ENCODE measurements at places on chromosomes 12 and 14.

- no peak for DNase-seq
Observed at GRCh38 chr12:100043631-100044030, 58.9 kb upstream of the ANKS1B start.

DNA sequence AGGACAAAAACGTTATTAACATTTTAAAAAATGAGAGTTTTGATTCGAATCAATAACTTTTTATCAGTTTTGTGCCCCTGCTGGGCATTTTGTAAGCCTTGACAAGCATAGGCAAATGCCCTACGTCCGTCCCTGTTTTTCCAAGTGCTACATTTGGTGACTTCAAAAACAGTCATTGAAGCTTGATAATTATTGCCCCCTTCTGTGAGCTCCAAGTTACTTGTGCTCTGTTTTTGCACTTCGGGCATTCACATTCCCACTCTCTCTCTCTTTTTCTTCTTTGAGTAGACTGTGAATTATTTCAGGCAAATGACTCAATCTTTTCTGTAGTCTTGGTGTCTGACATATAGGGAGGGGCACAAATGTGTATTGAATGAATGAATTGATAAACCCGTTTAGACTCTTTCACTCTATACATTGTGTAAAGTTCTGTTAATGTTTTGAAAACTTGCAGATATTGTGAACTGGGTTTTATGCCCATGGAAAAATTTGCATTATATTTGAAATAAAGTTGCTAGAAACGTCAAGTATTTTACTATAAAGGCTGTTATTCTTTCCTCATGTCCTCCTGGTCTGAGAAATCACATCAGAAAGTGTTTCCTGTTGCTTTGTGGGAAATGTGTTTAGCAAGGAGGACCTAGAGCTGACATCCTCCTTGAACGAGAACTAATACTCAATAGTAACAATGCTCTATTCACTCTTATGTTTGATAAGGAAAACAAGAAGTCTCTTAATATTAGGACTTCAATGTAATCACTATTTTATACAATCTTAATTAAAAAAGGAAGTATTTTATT is 1.4 kb downstream of the APAF1 start:
- no peak for DNase-seq

- peak; percentile 43 for DNase-seq
Observed at GRCh38 chr14:58082491-58083098, 69.4 kb downstream of the ARMH4 start.

DNA sequence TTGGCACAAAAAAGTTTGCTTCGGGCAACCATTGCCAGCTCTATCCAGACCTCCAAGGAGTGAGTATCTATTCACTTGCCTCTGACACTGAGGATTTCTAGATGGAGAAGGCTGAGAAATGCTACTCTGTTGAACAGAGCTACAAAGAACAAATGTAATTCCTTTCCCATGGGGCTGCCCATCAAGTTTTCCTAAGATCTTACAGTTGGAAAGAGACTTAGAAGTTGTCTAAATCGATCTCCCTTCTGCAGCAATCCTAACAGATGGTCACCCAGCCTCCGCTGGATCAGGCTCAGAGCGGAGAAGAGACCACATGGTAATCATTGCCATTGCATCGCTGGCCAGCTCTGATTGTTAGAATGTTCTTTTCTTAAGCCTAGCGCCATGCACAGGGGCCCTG is 110.1 kb upstream of the BCL2L14 start:
- no peak for DNase-seq

DNA sequence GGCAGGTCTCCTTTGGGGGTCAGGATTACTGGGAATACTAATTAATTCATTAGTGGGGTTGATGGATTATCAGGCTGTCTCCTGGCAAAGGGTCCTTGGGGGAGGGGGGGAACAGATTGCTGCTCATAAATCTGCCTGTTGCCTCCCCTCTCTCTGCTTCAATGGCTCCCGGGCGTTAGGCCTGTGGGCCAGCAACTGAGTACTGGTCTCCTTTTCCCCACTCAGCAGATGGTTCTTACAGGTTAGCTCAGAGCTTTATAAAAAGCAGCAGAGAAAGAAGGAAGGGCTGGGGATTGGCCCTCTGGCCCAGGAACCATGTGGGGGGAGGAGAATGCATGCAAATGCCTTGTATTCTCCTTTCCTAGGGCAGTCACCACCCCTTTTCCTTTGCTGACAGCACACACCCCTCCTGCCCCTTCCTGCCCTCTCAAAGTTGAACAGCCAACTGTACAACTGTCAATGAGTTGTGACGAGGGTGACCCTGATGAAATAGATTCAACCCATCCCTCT is 2.3 kb upstream of the NEUROD4 start:
- DNase-seq = no peak

- DNase-seq = no peak
Observed at GRCh38 chr14:67140556-67140955, 48.7 kb upstream of the GARIN2 start.

- no peak for DNase-seq
Observed at GRCh38 chr14:91577632-91578233, 67.6 kb upstream of the PPP4R3A start.

DNA sequence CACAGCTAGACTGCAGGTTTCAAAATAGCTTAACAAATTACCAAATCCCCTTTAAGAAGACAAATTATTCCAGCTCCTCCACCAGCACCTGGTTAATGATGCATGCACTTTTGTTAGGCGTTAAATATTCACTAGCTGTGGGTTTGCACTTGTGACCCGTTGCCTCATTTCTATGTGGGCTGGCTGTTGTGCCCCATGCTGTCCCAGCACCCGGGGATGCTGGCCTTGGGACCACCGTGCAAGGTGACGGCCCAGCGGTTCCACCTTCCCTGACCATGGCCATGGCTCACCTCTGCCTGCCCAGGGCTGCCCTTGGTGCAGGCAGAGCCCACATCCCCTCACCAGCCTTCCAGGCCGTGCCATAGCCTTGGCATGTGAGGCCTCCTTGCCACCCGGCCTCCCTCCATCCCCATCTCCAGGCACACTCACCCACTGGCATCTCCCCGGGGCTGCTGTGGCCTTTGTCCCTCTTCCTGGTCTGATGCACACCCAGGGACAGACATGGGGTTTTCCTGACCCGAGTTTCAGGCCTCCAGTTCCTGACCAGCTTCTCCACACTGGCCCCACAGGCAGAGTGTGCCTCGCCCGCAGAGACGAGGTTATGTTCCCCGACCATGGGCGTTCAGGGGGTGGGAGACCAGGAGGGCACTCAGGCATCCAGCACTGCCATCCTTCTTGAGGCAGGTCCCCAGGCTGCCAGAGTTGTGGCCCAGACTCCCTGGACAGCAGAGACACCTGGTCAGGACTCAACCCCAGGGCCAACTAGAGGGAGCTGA is 20.3 kb upstream of the C14orf180 start:
- no peak for DNase-seq

- no peak for DNase-seq
Observed at GRCh38 chr12:82593143-82593542, 93.6 kb upstream of the TMTC2 start.

DNA sequence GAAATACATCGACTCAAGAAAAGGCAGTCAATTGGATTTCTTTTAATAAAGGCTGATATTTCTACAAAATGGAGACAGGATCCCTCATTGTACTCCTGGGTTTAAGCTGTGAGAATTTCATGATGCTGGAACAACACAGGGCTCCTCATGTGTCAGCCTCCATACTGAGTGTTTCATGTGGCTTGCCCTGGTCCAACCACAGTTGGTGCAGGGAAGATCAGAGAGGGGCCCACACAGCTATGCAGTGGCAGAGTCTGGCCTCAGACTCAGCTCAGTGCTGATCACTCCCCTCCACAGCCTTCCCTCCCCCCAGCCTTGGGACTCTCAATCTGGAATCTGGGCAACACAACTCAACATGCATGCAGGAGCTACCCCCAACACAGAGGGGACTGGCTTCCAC is 122.5 kb upstream of the OVCH1 start:
- no peak for DNase-seq

DNA sequence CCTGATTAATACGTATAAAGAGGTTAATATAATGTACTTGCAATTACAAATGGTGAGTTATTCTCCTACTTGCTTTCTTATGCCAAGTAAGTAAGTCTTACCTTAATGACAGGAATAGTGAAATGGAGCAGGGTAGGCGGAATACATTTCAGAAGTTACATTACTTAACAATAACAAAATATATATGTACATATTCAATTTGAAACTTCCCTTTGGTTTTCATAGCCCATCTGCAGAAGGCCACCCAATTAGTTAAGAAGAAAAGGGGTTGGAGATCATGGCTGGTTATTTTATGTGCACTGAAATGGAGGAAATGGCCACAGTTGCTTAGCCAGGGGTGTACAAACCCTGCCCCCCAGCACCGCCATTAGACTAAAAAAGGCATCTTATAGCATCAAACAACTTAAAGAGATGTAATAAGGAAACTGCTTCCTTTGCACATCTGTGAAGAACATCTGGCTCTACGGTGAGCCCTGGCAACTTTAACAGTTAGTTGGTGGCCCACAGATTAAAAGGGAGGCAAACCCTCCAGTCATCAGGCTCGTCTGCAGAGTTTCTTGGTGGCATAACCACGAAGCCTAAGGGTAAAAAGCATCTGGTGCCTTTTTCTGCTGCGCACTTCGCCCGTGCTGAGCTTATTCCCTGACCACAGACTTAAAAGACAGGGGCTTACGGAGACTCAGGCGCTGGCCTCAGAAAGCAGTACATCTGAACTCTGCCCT is 38.8 kb upstream of the DACT1 start:
- DNase-seq = no peak

DNA sequence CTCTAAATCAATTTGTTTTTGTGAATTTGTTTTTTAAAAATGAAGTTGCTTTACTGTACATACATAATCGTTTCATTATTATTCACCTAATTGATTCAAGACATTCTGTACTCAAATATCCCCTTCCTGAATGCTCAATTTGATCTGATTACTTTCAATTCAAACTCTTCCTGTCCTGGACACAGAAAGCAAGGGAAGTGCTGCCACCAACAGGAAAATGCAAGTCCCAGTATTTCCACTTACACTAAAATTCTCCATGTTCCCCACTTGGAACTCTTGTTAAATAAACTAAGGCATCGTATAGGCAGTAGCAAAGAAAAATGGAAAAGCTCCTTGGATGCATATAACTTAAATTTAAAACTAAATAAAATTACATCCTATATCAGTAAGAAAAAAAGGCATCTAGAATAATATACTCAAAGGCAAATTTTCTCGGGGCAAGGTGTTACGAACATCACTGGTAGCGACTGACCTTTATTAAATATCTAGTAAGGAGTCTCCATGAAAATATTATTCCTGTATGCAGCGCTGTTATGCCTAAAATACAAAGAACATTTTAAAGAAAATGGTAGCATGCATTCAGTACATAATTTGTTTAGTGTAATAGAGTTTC is 72.0 kb upstream of the DBX2 start:
- DNase-seq = peak; percentile 57

DNA sequence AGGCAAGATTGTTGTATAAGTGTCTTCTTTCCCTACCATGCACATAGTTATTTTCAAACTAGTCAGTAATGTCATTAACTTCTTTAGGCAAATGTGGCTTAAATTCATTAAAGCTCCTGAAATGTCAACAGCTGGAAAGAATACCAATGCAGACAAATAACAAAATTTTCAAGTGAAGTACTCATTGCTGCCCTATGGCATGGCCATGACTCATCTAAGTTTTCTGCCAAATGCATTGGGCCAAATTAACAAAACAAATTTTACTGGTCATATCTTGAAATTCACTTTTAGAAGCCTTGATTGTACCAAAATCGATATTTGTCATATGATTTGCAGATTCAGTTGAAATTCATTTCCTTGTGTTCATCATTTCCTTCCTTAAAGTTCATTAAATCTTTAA is 915.9 kb downstream of the SLC6A15 start:
- DNase-seq = no peak

GRCh38 chr14:44962334-44963043 is 499 bp downstream of the TOGARAM1 start:
- peak; percentile 83 for DNase-seq

DNA sequence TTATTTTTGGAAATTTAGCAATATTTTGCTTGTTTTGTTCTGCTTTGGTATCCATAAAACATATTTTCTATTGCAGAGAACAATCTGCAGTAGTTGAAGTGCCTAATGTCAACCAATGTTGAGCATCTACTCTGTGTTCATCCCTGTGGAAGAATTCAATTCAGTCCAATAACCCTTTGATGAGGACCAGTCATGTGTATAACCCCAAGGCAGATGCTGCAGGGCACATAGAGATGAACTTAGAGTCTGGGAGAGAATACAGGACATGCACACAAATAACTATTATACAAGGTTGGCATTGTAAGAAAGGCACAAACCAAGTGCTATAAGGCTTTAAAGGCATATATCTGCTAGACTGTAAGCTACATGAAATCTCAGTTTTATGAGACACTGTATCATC is 304.7 kb downstream of the LRIG3 start:
- no peak for DNase-seq

Data from stomach (tissue), 19 donors.